ENCODE measurements at places on chromosomes 4 and X.

DNA sequence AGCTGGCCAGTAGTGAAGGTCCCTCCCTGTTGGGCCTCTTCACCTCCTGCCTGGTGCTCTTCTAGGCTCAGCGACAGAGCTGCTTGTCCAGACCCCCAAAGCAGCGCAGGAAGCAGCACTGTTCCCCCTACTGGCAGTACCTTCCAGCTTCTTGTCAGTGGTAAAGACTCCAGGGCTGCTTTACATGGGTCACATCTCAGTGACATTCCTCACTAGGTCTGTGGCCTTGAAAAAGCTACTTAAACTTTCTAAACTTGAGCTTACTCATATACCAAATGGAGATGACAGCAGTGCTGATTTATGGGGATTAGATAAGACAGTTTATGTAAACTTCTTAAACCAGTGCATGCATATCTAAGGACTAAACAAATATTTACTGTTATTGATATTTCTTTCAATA, 117.3 kb downstream of the FAT4 start:
- peak; percentile 35 for DNase-seq

DNA sequence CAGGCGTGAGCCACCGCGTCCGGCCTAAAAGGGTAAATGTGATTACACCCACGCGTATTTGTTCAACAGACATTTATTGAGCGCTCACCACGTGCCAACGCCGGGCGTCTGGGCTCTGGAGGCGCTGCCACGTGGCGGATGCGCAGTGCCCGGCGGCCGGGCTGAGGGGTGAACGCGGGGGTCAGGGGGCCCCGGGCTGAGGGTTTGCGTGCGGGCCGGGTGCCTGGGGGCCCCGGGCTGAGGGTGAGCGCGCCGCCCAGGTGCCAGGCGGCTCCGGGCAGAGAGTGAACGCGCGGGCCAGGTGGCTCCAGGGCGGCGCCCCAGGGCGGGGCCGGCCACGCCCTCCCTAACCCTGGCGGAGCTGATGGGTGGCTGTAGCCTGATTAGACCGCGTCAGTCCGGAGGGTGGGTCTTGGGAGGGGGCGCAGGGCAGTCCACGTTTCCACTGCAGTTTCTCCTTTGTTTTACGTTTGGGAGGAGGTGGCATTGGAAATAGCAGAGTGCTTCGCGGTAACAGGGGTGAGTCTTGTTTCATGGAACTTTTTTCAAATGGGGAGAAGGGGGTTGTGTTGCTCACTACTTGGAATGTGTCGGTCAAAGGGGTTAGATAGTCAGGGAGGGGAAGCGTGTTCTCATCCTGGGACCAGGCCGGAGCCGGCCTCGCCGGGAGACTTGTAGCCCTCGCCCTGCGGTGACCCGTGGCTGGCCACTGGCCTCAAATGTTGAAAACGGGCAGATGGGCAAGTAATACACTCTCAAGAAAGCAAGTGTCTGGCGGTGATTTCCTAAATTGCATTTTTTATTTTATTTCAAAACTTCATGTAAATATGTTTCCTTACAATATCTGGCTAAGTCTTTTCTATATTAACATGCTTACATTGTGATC, at the start of gene ZFP42:
ZFP42 (plus strand) TSS at position 450 of the 886 bp plus-strand sequence. CDS start 7,037 bp downstream, outside the sequence.
- DNase-seq = no peak

- peak; percentile 97 for DNase-seq
These were observed 31.0 kb upstream of the SLC25A4 start for GRCh38 chr4:185112104-185112503.

GRCh38 chr4:2335729-2336101, 73.8 kb upstream of the MXD4 start:
- no peak for DNase-seq

DNA sequence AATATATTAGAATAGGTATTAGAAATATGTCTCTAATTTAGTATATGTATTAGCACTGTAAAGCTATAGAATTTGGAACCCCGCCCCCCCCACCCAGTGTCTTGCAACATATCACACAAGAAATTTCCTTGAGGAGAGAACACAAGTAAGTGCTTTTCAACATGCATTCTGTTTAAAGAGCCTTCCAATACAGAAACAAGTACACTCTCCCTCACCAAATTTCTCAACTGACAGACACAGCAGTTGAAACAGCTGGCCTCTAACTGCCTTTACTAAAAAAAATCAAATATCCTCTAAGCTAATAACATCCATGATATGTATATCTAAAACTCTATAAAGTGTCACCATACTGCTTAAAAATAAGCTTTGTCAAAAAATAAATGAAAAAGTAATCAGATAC, 12.4 kb downstream of the CAMK2D start:
- no peak for DNase-seq

DNA sequence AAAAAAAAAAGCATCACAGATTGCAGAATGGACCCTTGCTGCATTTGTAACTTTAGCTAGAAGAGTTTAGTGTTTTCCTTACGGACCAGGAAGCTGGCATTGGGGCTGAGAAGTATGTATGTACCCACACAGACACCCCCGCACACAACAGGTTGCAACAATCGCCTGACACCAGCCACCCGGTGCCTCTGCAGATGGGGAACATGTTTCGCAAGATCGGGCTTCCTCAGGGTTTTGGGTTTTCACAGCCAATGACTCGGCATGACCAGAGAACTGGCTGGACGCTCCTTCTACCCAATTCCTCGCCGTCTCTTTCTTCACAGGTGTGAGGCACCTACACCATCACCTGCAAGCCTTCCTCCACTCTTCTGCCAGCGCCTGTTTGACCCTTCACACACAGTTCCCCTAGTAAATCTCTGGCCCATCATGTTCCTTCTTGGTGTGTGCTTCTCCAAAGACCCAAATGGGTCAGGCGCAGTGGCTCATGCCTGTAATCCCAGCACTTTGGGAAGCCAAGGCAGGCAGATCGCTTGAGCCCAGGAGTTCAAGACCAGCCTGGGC, 70.4 kb downstream of the DHRSX start:
- no peak for DNase-seq

DNA sequence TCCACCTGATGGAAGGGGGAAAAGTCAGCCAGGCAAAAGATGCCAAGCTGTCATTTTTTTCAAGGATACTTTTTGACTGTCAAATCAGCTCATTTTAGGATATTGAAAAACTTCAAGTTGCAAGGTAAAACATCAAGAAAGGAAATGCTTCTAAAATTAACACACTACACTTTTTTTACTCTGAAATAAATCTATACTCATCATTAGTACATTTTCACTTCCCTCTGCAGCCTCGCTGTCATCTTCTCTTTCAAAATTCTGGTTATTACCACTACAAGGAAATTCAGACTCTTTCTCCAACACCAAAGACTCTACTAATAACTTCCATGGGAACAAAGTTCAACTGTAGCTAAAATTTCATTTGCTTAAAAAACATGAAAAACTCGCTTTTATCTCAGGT, 41.6 kb downstream of the APBB2 start:
- DNase-seq = no peak
